Dermis blood vessel endothelial cell (primary cell): ENCODE measurements at places on chromosomes 1 and 21. TPM values are rescaled to one million over a fixed set of nuclear protein-coding genes. Genes with fewer than 3 reads are reported as not detected.

Gene S100A8
- not detected in 2 replicates for total RNA-seq

Gene TEDDM1
- not detected in 2 replicates for total RNA-seq

Gene HMCN1
- total RNA-seq, result 3.6 and 8.3 TPM in 2 replicates

Gene PDXK
- 47.0 and 87.4 TPM in 2 replicates for total RNA-seq

Gene KCNA2
- not detected in 2 replicates for total RNA-seq

Gene SPRR5
- not detected in 2 replicates for total RNA-seq

Gene HOOK1
- 0.14 and 1.0 TPM in 2 replicates for total RNA-seq

Gene C4BPA
- total RNA-seq, result under 0.01 TPM in 1 of 2 replicates, not detected in the other

Gene PRR9
- not detected in 2 replicates for total RNA-seq

Gene CBR3
- 5.8 and 6.8 TPM in 2 replicates for total RNA-seq

Gene LCE1B
- not detected in 2 replicates for total RNA-seq

Gene RASSF5
- 0.33 and 0.51 TPM in 2 replicates for total RNA-seq

Gene SELENON
- 34.7 and 100 TPM in 2 replicates for total RNA-seq

Gene SERTAD4
- 1.1 and 3.9 TPM in 2 replicates for total RNA-seq

Gene SLC35F3
- under 0.01 TPM in 1 of 2 replicates, not detected in the other for total RNA-seq

Gene MAP3K7CL
- total RNA-seq, result 2.2 and 3.7 TPM in 2 replicates

Gene NID1
- 196 and 425 TPM in 2 replicates for total RNA-seq

Gene DMRTA2
- total RNA-seq, result not detected in 2 replicates

Gene LAMTOR2
- 69.3 and 103 TPM in 2 replicates for total RNA-seq

Gene UBL4B
- not detected in 2 replicates for total RNA-seq

Gene IGSF9
- total RNA-seq, result not detected in 2 replicates

Gene B3GALT5
- under 0.01 and 0.05 TPM in 2 replicates for total RNA-seq

Gene GIPC2
- 55.5 and 69.1 TPM in 2 replicates for total RNA-seq

Gene LCE2B
- not detected in 2 replicates for total RNA-seq

Gene DISC1
- 9.9 and 19.9 TPM in 2 replicates for total RNA-seq

Gene ZNF593OS
- not detected in 2 replicates for total RNA-seq

Gene ZSWIM5
- total RNA-seq, result 5.8 and 6.5 TPM in 2 replicates

Gene ZNF670
- total RNA-seq, result 7.0 and 10.4 TPM in 2 replicates

Gene PPIAL4G
- total RNA-seq, result not detected in 2 replicates

Gene VPS26C
- 106 and 115 TPM in 2 replicates for total RNA-seq

Gene WNT9A
- total RNA-seq, result 1.8 and 2.9 TPM in 2 replicates

Gene KIRREL1
- 28.2 and 35.4 TPM in 2 replicates for total RNA-seq

Gene FAM72C
- total RNA-seq, result 0.34 and 1.7 TPM in 2 replicates

Gene INKA2
- total RNA-seq, result 9.7 and 12.2 TPM in 2 replicates

Gene ARTN
- not detected in 2 replicates for total RNA-seq

Gene C1orf141
- total RNA-seq, result not detected in 2 replicates

Gene LAX1
- total RNA-seq, result 0.19 TPM in 1 of 2 replicates, not detected in the other
